Central memory CD8-positive, alpha-beta T cell (primary cell): ENCODE measurements at places on chromosomes 4 and X.

- no peak for DNase-seq
Measured at GRCh38 chrX:10821293-10821692, 200.9 kb upstream of the MID1 start.

GRCh38 chrX:76827672-76828071 lies 400.2 kb downstream of the MAGEE1 start:
- no peak for DNase-seq

DNA sequence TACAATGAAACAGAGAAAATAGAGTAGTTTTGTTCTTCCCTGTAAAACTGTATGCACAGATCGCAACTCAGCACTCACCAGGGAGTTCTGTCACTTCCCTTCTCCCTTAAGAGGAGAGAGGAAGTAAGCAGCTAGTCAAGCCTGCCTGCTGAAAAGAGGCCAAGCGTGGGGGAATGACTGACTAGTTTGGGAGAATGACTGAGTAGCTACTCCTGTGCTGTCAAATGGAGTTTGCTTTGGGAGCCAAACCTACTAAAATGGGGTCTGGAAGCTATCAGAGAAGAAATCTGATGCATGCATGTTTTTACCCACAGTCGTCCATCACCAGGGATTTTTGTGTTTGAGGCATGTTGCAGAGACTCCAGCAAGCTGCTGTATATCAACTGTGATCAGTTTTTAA lies 54.6 kb upstream of the LHFPL1 start:
- no peak for DNase-seq

GRCh38 chrX:17553469-17553868 lies 178.5 kb downstream of the NHS start:
- no peak for DNase-seq

DNA sequence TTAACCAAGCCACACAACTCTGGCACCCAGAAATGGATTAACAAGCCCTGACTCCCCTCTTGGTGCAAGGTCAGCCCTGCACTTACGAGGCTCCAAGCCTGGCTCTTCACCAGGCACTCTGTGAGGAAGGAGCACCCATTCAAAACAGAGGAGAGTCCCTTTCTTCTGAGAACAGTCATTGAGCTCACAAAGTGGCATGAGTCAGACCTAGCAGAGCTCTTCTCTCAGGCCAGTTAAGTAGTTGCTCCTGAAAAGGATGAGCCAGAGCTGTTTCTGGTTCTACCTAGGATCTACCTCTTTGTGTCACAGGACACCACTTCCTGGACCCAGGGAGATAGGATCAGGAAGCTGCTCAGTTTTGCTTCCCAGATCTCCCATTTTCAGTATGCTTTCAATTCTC lies 48.2 kb downstream of the EVC2 start:
- DNase-seq, result no peak

- DNase-seq, result no peak
Measured at GRCh38 chr4:37073226-37073840, 171.2 kb upstream of the NWD2 start.
